ENCODE measurements at places on chromosomes 7 and 10.

DNA sequence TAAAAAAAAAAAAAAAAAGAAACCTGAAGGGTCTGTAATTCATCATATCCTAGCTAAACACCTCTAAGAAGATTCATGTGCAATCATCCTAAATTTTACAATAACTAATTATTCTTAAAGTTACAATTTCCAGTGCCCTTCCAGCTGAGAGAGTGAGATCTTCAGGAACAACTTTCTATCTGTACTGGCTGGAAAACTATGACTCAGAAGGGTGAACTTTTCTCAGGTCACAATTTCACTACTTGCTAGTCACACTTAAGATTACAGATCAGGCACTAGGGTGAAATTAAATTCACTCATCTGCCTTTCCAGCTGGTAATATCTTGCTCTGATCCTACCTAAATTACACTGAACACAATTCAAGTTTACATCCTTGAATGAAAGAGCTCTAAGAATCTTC lies 158.8 kb downstream of the ANK3 start:
- DNase-seq: no peak

- DNase-seq: no peak
Measured at GRCh38 chr7:128918016-128918665, 7.6 kb upstream of the KCP start.

DNA sequence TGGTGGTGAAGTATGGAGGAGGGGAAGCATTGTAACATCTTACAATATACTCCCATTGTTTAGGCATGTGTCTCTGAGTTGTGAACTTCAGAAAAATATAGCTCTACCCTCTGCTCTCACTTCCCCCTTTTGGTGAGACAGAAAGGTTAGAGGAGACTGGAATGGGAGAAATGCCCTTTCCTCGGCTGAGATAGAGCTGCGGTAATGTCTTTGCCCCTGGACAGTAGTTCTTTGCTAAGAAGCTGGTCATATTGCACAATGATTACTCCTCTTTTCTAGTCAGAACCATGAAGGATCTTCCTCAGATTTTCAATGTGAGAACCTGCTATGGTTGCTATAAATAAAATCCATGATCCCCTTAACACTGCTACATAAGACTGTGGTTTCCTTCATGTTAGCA lies 171.0 kb downstream of the SEM1 start:
- DNase-seq: no peak

- no peak for DNase-seq
Measured at GRCh38 chr10:66180581-66181318, 745.1 kb upstream of the LRRTM3 start.

DNA sequence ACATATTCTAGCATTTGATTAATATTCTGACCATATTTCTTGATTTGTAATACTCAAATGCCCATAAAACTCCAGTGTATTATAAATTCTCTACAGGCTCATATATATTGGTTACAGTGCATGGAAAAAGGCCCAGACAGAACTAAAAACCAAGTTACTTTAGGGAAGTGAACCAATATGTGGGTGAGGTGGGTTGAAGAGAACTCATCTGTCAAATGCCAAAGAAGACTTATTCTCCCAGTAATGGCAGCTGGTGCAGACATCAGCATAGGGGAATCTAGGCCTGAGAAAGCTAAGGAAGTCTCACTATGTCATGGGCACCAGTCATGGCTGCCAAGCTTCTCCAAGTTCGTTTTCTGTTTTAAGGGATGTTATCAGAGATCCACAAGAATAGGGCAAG lies 30.6 kb downstream of the ZNF248 start:
- DNase-seq: no peak

- no peak for DNase-seq
Measured at GRCh38 chr10:128064108-128064969, 61.9 kb downstream of the MKI67 start.

GRCh38 chr10:81873932-81874816 lies 820 bp upstream of the NRG3 start:
- peak; percentile 89 for DNase-seq

- no peak for DNase-seq
Measured at GRCh38 chr10:21888959-21889358, 114.6 kb downstream of the DNAJC1 start.

DNA sequence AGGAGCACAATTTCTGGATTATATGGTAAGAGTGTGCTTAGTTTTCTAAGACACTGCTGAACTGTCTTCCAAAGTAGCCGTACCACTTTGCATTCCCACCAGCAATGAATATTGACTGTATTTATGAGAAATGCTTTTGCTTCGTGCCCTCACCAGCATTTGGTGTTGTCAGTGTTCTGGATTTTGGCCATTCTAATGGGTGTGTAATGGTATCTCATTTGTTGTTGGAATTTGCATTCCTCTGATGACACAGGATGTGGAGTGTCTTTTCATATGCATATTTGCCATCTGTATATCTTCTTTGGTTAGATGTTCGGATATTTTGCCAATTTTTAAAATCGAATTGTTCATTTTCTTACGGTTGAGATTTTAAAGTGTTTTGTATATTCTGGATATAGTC lies 558.5 kb upstream of the FZD8 start:
- no peak for DNase-seq

GRCh38 chr10:29470355-29470705 lies 164.4 kb downstream of the SVIL start:
- DNase-seq: peak; percentile 79

DNA sequence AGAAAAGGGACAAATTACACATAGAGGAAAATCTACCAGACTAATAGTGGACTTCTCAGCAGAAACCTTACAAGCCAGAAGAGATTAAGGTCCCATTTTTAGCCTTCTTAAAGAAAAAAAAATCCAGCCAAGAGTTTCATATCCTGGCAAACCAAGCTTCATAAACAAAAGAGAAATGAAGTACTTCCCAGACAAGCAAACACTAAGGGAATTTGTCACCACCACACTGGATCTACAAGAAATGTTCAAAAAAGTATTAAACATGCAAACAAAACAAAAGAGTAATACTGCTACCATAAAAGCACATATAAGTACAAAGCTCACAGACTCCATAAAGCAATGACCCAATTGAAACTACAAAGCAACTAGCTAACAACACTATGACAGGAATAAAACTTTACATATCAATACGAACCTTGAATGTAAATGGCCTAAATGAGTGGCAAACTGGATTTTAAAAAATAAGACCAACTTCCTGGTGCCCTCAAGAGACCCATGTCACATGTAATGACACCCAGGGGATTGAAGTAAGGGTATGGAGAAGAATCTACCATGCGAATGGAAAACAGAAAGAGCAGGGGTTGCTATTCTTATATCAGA lies 260.7 kb upstream of the PPP2R2D start:
- DNase-seq: no peak

- no peak for DNase-seq
Measured at GRCh38 chr10:97121041-97121440, 64.7 kb downstream of the SLIT1 start.

- DNase-seq: peak; percentile 74
Measured at GRCh38 chr10:127600479-127600878, 51.4 kb downstream of the NPS start.

GRCh38 chr10:102534333-102534732 lies 30.6 kb downstream of the SUFU start:
- no peak for DNase-seq

DNA sequence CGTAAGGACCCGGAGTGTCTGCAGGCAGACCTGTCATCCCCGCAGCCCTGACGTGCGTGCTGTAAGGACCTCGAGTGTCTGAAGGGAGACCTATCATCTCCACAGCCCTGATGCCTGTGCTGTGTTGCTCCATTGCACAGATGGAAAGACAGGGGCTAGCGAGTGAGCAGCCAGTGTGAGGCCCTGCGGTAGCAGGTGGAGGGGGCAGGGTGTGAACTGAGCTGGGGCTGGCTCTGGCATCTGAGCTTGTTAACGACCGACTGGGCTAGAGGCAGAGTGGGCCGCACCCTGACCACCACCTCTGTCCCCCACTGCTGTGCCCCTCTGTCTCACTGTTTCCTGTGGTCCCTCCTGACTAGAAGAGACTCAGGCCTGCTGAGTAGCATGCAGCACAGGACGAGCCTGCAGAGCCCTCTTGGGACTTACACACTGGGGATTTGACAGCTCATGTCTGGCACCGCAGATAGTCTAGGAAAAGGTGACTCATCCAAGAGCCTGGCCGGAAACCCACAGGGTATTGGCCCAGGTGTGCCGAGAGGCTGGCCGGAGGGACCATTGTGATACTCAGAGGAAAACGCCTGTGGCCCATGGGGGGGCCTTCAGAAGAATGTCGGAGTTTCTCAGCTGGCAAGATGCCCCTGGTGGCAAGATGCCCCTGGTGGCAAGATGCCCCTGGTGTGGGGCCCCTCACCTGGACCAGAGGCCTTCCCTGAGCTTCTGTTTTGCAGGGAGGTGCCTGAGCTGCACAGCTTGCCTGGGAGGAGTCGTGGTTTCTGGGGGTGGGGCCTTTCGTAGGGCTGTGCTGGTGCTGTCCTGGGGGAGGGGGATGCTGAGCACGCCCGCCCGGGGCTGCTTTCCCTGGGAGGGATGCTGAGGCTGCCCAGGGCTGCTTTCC lies 34.3 kb downstream of the INPP5A start:
- peak; percentile 56 for DNase-seq

Data from WTC11 (cell line).